ENCODE measurements at places on chromosomes 1 and 21. TPM values are rescaled to one million over a fixed set of nuclear protein-coding genes. Genes with fewer than 3 reads are reported as not detected.

Gene LAMTOR2
- total RNA-seq, result 39.9 TPM

Gene RAB13
- 0.91 TPM for total RNA-seq

Gene MACO1
- total RNA-seq, result 18.8 TPM

Gene UCK2
- 74.2 TPM for total RNA-seq

Gene SPRR1A
- not detected for total RNA-seq

Gene SRM
- total RNA-seq, result 83.9 TPM

Gene RUNX3
- total RNA-seq, result 145 TPM

Gene TUFT1
- 3.7 TPM for total RNA-seq

Gene CASQ1
- total RNA-seq, result not detected

Gene NFIA
- total RNA-seq, result 5.1 TPM

DNA sequence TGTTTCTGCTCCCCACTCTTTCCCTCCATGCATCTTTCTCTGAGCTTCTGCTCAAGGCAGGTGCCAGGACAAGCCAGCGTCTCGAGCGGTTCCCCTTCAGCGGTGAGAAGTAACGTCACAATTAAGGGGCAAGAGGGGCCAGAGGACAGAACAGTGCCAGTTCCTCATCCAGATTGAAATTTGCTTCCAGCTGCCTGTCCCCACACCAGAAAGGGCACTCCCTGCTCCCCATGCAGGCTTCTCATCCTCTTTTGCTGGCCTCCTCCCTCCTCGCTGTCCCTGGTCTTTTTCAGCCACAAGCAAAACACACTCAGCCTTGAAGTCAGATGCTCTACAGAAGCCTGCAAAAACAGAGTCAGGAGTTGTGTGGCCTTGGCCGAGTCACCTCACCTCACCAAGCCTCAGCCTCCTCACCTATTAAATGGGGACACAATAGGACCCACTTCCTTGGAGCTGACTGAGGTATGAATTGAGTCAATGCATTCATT, 35.0 kb upstream of the ECE1 start:
- peak; percentile 50 for ATAC-seq

GRCh38 chr21:40512590-40512989, 334.4 kb downstream of the DSCAM start:
- ATAC-seq, result no peak

DNA sequence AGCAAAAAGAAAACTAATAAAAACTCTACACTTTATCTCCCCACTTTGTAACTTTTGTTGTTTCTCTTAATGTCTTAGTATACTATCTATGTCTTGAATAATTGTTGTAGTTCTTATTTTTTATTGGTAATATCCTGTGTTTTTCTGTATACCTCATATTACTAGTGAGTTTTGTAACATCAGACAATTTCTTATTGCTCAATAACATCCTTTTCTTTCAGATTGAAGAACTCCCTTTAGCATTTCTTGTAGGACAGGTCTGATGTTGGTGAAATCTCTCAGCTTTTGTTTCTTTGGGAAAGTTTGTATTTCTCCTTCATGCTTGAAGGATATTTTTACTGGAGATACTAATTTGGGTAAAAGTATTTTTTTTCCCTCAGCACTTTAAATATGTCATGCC, 79.8 kb upstream of the LRRC8B start:
- ATAC-seq, result no peak

- ATAC-seq, result no peak
These were observed 21.3 kb downstream of the COL6A2 start for GRCh38 chr21:46119144-46119636.

DNA sequence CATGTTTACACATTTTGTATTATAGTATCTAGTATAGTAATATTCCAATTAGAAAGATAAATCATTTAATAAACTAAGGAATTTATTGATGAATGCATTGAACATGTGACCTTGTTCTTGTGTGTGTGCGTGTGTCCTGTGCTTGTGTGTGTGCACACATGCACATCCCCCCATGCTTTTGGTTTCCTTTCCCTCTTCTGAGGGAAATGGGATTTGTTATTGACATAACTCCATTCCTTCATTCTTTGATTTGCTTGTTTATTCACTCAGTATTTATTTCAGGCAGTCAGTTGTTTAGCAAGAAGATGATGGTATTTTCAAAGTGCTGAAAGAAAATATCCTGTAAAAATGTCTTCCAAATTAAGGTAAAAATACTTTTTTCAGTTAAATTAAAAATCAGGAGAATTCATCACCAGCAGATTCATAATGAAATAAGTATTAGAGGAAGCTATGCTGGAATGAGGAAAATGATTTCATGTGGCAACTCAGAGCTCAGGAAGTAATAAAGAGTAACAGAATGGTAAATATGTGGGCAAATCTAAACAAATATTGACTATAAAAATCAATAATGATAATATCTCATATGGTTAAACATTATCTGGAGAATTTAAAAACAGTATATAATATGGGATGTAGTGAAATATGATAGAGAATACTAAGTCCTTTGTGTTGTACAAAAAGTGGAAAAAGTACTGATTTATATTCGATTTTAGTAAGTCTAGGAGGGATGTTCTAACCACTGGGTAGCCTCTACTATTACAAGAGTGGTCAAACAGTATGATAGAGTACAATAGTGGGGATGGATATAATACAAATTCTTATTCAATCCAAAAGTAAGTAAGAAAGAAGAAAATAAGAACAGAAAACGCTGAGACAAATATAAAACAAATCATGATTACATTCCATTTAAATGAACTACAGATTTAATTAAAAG, 35.2 kb upstream of the SIPA1L2 start:
- ATAC-seq, result no peak

GRCh38 chr21:16194788-16195537, 465.2 kb downstream of the USP25 start:
- ATAC-seq, result no peak

GRCh38 chr1:53349369-53349835, 21.5 kb upstream of the LRP8 start:
- no peak for ATAC-seq

GRCh38 chr21:26833460-26833939, 11.7 kb downstream of the ADAMTS1 start:
- ATAC-seq, result no peak

DNA sequence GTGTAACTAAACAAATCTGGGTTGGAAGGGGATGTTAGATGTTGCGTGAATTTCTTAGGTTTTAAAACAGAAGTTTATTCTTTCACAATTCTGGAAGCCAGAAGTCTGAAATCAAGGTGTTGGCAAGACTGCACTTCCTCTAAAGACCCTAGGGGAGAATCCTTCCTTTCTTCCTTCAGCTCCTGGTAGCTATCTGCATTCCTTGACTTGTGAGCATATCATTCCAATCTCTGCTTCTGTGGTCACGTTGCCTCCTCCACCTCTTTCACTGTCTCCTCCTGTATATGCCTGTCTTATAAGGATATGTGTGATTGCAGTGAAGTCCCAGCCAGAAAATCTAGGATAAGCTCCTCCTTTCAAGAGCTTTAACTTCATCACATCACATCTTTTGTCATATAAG, 7.7 kb downstream of the CHRM3 start:
- no peak for ATAC-seq

DNA sequence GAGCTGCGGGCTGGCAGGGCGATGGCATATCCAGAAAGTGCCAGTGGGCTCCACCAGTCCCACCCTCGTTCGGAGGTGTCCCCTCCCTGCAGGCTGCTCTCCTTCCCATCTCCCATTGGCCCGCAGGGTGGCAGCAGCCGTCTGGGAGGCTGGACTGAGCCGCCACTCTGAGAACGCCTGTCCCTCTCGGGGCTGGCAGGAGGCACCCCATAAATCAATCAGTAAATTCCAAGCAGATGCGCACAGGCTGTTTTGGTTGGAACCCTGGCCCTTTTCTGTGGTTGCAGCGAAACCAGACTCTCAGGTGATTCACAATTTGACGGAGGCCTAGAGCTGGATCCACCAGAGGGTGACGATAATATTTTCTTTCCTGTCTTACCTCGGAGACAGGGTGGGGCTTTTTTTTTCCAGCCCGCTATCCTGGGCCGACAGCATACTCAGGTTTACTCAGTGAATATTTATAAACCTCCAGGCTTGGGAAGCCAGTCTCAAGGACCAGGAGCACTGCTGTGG, 99.7 kb downstream of the GLIS1 start:
- peak; percentile 61 for ATAC-seq

GRCh38 chr21:15023776-15024175, 41.0 kb downstream of the NRIP1 start:
- no peak for ATAC-seq

- ATAC-seq, result no peak
These were observed 480.0 kb upstream of the PKN2 start for GRCh38 chr1:88204111-88204510.

- no peak for ATAC-seq
These were observed 4.6 kb upstream of the C1orf87 start for GRCh38 chr1:60078182-60078581.

DNA sequence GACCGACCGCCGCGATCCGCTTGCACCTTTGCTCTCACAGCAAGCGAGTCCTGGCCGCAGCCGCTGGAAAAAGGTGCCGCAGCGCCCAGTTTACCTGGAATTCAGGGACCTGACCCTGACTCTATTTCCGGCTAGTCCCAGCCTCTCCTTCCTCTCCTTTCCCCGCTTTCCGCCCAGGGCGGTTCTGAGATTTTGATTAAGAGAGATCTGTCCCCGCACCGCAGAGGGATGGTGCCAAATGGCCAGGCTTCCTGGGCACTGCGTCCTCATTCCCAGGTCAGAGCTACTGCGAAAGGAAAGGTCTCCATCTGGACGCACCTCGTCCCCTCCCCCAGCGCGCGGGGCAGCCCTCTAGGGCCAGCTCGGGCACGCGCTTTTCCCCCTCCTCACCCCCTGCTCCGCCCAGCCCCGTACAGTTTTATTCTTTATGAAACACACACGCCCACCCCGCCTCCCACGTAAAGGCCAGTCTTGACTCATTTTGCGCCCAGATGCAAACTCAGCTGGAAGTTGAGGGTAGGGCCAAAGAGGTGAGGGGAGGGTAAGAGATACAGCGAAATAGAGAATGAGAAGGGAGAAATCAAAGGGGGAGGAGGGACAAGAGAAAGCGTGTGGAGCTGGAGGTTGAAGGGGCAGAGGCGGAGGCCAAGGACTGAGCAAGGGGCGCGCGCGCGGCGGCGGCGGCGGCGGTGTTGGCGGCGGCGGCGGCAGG, 411.8 kb upstream of the ESRRG start:
- ATAC-seq, result no peak

- no peak for ATAC-seq
These were observed 7.4 kb downstream of the CFAP74 start for GRCh38 chr1:1996207-1996651.

DNA sequence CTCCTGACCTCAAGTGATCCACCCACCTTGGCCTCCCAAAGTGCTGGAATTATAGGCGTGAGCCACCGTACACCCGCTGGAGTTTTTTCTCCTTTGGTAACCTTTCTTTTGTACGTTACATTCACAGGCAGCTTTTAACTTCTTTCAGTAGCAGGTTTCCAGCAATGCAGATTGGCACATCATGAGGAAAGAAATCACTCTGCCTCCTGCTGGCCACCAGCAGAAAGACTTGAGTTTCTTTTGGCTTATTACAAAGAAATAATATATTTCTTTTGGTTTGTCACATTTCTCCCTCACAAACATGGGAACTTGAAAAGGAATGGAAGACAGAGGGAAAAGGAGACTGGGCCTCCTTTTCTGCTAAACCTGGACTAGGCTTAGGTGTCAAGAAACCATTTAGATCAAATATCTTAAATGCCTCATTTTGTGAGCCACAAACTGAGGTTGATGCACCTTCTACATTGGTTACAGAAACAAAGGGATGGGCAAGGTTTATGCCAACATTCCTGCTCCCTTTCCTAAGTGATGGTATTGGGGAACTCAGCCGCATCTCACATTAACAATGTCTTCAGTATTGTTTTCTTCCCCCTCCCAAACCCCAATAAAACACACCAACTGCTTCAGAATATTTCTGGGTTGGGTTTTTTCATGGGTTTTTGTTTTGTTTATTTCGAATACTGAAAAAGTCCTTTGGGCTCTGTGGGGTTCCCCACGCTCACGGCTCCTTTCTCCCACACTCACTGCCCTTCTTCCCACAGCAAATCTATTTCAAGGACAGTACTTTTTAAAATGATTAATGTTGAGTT, 7.7 kb downstream of the ENSA start:
- no peak for ATAC-seq

DNA sequence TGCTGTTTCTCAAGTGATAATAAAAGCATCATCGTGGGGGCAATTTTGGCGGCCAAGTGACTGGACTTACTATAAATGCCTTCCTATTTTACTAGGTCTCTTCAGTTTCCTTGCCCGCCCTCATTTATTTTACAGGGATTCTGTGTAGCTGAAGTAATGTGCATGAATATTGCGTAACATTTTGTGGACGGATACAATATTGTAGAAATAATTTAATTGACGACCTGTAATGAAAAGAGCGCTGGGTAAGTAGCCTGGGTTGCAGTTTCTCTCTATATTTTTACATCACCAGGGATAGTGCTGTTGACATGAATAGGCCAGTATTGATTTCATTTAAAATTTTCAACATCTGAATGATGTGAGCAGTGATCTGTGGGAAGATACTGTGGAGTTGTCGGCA, 28.1 kb upstream of the LMO4 start:
- no peak for ATAC-seq

GRCh38 chr1:55898181-55898580, 681.2 kb downstream of the PLPP3 start:
- no peak for ATAC-seq

DNA sequence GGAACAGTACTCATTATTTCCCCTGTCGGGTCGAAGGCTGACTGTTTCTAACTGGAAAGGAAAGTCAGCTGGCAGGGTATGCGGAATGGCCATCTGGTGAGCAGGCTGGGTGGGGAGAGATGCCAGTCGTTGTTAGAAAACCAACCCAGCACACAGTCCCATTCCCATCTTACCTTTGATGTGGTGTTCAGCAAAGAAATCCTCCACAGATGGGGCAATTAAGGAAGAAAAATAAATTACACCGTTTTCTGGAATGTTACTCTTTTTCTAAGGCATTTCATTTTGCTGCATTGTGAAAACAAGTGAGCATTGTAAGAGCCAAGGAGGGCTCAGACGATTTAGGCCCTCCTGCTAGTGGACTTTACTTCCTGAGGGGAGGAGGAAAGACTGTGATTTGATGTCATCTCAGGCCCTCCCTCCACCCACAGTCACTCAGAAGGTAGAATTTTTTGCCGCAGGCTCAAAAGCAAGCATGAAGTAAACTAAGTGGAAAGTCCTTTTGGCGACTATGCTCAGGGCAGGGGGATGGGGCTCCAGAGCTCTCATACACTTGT, at the start of gene SLC16A4:
TSS of gene SLC16A4 (minus strand) at position 335 of the 554 bp plus-strand sequence. CDS start 1,703 bp downstream, outside the sequence.
- no peak for ATAC-seq

GRCh38 chr1:27662261-27662660, 9.7 kb downstream of the IFI6 start:
- no peak for ATAC-seq
